ENCODE measurements at places on chromosomes 13 and 19.

DNA sequence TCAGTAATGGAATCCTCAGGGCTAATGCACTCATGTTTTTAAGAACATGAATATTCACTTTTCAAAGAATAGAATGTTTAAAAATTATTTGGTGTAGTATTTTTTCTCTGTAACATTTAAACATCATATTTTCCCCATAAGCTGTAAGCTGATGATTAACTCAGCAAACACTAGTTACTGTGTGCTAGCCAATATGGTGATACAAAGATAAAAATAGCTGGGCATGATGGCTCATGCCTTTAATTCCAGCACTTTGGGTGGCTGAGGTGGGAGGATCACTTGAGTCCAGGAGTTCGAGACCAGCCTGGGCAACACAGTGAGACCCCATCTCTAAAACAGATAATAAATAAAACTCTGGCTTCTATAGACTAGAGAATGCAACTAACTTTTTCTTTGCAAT is 13.2 kb downstream of the RNF17 start:
- DNase-seq = no peak

GRCh38 chr13:92429231-92429630 is 797.4 kb upstream of the GPC6 start:
- no peak for DNase-seq

DNA sequence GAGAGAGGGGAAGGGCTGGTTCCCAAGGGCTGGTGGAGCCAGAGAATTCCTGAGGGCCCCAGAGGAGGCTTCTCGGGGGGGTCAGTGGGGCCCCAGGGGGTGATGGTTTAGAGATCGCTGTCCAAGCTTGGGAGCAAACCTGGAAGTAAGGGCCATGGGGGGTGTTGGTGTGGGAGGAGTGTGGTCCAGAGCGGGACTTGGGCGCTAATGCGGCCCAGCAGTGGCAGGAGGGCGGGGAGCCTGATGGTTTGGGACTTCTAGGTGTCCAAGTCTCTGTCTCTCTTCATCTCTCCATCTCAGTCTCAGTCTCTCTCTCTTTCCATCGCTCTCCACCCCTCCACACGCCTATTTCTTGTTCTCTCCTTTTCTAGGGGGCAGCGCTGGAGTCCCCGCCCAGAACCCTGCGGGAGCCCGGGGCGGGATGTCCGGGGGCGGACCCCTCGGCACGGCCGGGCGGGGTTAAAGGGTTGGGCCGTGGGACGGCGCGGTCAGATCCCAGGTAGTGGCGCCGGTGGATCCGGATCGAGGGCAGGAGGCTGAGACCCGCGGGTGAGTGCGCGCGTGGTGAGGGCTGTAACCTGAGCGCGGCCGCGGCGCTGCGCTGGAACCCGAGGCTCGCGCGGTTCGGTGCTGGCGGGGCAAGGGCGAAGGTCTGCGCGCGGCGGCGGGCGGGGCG is at the start of gene CYP4F22:
CYP4F22 (plus strand) TSS at position 491 of the 676 bp plus-strand sequence. CDS start 16,812 bp downstream, outside the sequence.
- DNase-seq = no peak

GRCh38 chr19:38049105-38049649 is 142.2 kb downstream of the SIPA1L3 start:
- peak; percentile 37 for DNase-seq

DNA sequence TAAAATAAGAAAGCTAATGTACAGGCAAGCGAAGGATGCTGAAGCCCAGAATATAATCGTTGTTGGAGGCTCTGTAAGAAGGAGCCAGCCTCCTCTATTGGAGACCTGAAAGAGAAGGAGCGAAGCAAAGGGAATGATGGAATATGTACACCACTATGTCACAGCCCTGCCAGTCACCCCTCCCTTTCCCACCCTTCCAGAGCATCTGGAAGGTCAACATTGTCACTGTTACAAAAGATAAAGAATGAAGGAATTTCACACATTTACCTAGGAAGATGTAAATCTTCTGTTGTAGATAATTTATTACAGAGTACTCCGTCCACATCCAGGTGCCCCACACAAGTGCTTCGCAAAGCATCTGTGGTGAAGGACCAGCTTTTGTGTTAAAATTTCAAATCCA is 39.7 kb upstream of the SACS start:
- DNase-seq = no peak

DNA sequence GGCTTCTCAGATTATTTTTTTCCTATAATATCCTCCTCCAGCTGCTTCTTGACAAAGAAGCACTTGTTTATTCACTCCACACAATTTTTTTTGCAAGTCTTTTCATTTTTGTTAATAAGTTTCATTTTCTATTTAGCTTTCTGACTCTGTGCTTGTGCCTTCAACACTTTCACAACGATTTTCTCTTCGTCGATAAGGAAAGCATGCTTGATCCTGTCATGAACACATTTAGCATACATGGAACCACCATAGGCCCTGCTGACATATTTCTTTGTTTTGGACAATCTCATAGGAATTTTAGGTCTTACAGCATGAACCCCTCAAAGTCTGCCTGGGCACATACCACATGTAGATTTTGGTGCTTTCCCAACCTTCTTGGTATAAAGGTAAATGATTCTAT is 346.0 kb downstream of the KCNRG start:
- no peak for DNase-seq

- DNase-seq = no peak
Measured at GRCh38 chr19:35299523-35300338, 7.8 kb downstream of the MAG start.

DNA sequence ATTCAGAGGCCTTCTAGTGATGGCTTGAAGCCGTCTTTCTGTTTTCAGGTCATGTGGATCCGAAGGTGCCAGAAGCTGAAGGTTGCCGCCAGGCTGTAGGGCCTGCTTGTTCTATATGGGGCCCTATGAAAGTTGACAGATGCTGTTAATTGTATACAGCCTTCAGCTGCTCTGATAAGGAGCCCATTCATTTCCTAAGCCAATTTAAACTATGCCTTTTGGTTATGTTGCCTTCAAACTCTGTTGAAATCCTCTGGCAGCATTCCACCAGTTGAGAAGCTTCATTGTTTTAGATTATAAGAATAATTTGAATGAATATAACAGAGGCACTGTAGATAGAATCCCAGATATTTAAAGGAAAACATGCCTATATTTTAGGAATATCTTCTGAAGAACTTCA is 34.4 kb downstream of the RAP2A start:
- DNase-seq = no peak

DNA sequence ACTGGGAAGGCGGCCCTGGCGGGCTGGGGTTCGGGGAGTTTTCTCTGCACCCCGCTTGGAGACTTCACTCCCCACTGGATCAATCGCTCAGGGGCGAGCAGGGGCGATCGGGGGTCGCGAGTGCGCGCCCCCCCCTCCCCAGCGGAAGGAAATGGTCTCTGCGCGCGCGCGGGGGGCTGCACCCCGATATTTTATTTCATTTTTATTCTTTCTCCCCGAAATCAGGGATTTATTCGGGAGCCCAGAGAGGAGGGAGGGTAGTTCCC is 421 bp downstream of the ARID3A start:
- DNase-seq = no peak

GRCh38 chr19:28168557-28168956 is 1044.4 kb downstream of the UQCRFS1 start:
- peak; percentile 36 for DNase-seq

DNA sequence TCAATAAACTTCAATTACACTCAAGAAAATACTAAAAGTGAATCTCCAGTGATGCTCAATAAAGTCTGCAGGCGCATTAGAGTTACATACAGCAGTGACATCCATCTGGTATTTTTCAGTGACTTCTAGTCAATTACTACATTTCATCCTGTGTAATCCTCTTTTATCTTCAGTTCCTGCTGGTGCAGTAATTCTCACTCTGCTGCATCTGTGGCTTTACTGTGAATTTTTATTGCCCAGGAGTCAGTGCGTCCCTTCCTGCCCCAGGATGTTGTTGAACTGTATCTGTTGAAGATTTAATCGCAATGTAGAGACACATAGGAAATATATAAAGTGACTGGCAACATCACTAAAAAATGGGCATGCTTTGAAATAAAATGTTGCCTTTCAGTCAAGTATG is 196.3 kb upstream of the TMTC4 start:
- no peak for DNase-seq

GRCh38 chr19:33703438-33703750 is 81.6 kb downstream of the CHST8 start:
- no peak for DNase-seq

DNA sequence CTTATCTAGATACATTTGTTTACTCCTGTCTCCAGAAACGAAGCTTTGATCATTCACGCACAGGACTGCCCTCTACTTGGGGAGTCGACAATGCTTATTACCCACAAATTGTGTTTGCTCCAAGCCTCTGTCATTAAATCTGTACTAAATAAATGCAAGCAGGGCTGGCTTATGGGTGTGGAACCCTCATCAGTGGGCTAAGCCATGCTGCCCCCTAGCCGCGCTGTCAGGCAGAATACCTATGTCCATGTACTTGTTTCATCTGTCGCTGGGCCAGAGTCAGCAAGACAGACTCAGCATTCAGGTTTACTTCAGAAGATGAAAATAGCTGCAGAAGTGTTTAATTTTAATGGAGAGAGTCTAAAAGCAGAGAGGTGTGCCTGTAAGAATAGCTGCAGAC is 110.0 kb upstream of the PRR20A start:
- no peak for DNase-seq

DNA sequence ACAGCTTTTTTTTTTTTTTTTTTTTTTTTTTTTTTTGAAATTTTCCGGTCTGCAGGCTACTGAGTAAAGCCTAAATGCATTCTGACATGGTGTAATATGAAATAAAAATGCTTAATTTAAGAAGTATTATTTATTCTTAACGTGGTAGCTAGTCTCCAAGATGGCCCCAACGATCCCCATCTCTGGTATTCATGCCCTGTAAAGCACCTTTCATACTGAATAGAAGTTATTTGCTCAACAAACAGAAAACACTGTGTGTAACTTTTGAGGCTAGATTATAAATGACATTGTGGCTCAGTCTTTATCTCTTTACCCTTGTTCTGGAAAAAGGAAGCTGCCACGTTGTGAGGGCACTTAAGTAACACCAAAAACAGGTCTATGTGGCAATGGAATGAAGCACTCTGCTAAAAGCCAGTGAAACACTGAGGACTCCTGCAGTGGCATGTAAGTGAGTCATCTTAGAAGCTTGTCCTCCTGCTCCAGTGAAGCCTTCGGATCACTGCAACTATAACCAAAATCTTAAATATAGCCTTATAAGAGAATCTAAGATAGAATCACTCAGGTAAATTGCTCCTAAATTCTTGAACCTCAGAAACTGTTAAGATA is 128.7 kb downstream of the UGGT2 start:
- DNase-seq = peak; percentile 86

DNA sequence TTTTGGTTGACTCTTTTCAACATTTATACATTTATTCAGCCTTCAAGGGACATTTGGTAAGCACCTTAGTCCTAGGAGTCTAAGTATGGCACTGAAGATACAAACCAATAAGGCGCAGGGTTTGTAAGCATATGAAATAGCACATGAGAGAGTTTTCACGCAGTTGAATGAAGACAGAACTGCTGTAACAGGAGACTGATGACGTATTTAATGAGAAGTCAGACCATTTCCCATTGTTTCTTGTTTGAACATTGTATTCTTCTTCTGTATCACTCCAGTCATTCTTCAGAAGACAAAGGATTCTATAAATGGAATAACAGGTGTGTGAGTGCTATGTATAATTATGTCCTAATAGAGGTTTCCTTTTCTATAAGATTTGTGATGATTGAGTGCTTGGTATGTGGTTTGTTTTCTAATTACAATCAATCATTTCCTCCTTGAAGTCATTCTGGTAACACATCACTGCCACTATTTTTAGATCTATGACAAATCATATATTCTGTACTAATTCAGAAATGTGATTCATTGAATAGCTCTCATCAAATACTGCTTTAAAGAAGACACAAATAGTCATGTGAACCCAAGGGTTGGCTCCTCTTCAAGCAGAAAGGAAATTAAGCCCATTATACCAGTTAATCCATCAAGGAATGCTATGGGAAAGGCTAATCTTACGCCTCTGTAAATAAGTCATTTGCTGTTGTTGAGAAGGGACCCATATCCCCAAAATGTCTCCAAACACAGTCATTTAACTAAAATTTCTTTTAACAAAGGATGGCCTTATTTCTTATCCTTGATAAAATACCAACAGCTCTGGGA is 222.8 kb upstream of the NBEA start:
- no peak for DNase-seq

DNA sequence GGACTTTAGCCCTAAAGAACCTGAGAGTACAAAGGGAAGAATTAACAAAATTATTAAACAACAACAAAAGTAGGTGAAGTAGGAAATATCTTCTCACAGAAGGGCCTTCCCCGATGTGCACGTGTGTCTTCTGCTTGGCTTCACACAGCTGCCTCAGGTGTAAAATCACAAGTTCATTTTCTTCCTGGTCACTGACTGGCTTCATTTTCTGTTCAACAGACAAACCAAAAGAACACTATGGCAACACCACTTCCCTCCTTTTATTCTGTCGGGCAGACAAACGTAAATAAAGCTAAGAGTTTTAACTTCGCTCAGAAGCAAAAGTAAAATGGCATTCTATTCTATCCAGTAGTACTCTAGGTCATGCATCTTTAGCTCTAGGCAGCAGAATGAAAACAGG is 140.9 kb downstream of the TBC1D4 start:
- no peak for DNase-seq

- DNase-seq = no peak
Measured at GRCh38 chr19:45889210-45889885, 3.4 kb upstream of the IRF2BP1 start.

DNA sequence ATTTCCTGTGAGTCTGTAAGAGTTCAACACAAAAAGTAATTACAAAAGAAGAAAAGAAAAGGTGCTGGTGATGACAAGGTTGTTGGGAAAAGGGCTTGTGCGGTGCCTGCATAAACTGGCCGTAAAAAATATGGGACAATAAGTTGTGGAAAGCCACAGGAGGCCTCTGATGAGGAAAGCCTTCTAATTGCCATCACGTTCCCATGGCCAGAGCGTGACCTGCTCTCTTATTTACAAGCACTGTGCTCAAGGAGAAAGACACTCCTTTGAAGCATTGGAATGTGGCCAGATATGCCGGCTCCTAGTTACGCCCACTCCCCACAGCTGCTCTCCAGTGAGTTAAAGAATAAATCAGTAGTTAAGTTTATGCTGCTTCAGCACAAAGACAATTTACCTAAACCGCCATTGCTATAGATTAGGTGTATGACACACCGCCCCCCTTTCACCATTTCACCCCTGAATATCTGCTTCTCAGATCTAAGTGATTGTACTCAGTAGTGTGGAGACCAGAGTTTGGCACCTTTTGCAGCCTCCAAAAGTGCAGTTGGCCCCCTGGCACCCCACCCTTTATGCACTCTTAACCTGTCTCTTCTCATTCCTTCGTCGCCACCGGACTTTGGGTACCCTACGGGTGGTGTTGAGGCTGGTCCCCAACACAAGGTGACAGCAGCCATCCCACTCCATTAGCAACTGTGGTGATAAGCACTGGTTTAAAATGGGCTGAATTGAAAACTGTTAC is 8.1 kb upstream of the PGLYRP1 start:
- no peak for DNase-seq

GRCh38 chr13:94073007-94073744 is 406.3 kb downstream of the DCT start:
- peak; percentile 92 for DNase-seq

GRCh38 chr13:66775196-66775595 is 454.9 kb downstream of the PCDH9 start:
- no peak for DNase-seq

Measured in astrocyte of the spinal cord (primary cell).